ENCODE measurements at places on chromosomes 3 and 15.

- no peak for DNase-seq
These were observed 243.4 kb upstream of the GADL1 start for GRCh38 chr3:31137718-31138465.

GRCh38 chr15:70559265-70560239 is 203.8 kb downstream of the UACA start:
- no peak for DNase-seq

- DNase-seq, result no peak
These were observed 83.3 kb upstream of the SLITRK3 start for GRCh38 chr3:165279471-165279870.

GRCh38 chr3:41488501-41488900 is 289.2 kb downstream of the CTNNB1 start:
- no peak for DNase-seq

DNA sequence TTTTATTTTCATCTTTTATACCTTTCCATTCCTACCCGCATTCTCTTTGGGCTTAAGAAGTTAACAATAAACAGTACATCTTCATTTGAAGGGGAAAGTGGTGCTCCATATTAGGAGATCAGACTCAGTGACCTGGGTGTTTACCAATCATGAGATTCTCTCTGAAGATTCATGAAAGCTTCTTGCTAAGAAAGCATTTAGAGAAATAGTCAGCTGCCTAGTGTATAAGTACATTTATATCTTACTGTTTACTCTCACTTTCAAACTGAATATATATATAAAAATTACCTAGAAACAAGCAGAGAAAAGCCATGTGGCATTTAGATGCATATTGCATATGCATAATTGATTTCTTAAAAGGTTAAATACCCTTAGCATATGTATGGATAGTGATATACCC is 100.5 kb downstream of the KCNH8 start:
- no peak for DNase-seq

DNA sequence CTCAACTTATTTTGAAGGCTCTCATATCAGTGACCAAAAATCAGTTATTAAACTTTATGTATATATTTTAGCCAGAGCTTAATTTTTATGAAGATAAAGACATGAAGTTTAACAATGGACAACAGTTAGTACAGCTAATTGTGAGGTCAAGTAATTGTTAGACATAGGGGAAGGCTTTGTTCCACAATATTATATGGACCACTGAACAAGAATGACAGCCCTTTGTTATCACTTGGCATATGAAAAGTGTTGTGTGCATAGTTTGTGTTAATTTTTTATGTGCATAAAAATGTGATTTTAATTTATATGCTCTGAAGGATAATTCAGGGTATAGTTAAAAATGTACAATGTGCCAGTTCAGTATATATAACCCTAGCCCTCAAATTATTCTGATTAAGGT is 12.0 kb downstream of the DNAJC19 start:
- DNase-seq, result no peak

- DNase-seq, result no peak
These were observed 34.2 kb downstream of the TXNRD3 start for GRCh38 chr3:126620738-126621137.

DNA sequence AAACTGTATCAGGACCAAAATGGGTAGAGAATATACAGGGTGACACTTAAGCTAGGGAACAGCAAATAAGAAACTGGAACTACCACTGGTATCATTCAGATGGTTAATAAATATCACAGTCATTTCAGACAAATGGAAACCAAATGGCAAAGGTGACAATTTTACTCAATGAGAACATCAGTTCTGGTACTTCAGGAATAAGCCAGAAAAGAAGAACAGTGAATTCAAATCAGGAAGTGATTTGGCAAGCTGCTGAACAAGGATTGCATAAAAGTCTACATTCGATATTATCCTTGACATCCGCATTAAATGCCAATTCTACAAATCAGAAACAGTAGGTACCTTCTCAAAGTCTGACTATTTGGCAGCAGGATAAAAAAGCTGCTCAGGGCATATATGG is 23.5 kb upstream of the STIMATE start:
- no peak for DNase-seq

DNA sequence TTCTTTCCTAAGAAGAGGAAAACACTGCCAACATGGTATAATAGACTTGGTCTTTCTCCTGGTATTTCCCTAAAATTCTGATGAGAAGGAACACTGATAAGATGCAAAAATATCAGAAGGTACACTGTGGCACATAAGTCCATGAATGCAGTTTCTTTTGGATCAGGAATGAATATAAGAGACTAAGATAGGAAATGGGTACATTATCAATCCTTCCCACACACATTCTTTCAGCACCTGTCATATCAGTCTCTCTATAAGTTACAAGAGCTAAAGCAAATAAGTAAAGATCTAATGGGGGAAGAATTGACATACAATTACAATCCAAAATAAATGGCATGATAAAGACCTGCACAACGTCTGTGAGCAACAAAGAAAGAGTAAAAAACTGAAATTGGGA is 1101.0 kb downstream of the ROBO2 start:
- DNase-seq, result no peak

DNA sequence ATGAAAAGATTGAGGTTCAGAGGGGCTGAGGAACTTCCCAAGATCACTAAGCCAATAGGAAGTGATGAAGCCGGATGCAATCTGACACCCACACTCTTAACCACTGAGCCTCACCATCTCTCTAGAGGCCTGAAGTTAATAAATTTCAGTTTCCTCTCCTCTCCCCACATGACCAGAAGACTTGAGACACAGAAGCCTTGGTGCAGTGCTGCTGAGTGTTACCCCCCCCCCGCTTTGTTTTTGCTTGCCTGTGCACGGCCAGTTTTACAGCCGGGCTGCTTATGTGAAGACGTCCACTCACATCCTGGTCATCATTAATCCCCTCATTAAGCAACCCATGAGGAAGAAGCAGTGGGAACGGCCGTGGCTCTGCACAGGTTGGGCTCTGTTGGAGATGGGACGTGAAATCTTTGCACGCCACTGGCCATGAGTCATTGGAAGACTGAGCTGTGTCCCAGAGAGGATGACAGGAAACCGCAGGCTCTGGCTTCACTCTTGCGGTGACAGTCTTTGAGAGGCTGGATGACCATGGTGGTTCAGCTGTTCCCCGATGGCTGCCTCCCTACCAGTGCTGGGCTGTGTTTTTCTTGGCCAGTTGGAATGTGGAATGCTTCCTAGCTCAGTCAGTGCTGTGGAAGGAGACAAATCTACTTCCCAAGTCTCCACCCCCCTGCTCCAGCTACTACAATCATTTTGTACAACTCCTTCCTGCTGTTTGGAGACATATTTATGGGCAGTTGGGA is 232.6 kb upstream of the LRTM1 start:
- DNase-seq, result no peak

GRCh38 chr15:43249699-43250203 is 17.0 kb downstream of the TGM5 start:
- no peak for DNase-seq

GRCh38 chr15:43187544-43188155 is 2.4 kb downstream of the CCNDBP1 start:
- no peak for DNase-seq

- no peak for DNase-seq
These were observed 32.7 kb downstream of the RARB start for GRCh38 chr3:25460751-25461150.

DNA sequence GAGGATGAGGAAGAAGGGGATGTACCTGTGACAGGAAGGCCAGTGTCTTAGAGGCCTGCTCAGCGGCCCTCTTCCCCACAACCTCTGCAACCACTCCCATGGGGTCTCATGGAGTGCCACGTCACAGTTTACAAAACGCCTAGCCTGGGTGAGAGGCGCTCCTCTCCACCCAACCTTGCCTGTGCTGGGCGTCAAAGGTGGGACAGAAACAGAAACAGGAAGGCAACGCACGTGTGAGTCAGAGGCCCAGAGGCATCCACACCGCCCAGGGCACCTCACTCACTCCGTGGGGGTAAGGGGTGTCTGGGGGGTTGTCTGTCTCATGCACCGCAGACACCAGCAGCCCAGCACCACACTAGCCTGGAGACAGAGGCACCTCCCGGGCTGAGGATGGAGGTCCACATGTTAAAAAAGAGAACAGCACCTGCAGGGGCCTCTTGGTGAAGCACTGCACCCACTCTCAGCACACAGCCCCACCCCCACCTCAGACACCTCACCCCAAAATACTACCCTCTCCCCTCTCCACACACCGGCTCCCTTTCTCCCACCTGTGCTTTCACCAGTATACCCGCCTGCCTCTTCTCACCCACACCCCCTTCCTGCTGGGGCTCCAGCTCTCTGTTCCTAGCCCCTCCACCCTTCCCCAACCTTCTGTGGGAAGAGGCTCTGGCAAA is 4.7 kb upstream of the CALML4 start:
- DNase-seq, result no peak

GRCh38 chr15:72998226-72998625 is 54.0 kb upstream of the NEO1 start:
- DNase-seq, result no peak

DNA sequence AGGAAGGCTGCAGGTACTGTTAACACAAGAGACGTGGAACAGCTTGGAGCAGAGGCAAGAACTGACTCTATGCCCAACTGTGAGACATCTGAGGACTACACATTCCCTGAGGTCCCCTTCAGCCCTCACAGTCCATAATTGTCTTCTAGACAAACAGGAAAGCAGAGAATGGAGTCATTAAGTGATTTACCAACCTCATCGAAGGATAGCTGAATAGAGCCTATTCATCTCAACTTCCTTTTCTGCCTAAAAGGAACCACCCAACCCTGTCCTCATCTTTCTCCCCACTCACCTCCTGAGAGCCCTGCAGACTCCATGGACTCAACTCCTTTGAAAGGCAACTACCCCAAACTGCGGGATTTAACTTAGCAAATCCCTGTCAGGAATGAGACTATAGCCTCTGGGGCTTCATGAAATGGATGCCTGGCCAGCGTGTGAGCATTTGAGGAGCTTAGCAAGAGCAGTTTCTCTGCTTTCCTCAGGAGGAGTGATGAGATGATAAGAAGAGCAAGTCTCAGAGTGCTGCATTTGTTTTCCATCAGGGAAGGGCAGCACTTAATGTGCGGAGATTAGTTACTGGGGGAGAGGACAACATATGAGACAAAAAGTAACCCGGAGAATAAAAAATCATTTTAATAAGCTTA is 61.5 kb upstream of the FILIP1L start:
- DNase-seq, result no peak

DNA sequence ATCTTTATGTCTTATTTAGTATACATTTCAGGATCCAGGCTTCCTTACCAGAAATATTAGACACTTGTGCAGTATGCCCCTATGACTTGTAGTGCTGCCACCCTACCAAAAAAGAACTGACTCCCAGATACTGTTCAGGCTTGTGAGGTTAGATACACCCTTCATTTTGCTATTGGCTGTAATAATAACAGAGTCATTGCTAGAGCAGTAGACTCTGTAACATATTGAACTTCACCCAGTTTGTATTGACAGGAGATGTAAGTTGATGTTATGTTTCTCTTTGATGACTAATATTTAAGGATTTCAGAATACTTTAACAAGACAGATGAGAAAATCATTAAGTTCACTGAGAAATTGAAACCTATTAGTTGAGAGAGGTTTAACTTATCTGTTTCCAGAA is 32.9 kb downstream of the RNF111 start:
- DNase-seq, result no peak

GRCh38 chr15:101242160-101242998 is 9.5 kb downstream of the CHSY1 start:
- DNase-seq, result no peak

DNA sequence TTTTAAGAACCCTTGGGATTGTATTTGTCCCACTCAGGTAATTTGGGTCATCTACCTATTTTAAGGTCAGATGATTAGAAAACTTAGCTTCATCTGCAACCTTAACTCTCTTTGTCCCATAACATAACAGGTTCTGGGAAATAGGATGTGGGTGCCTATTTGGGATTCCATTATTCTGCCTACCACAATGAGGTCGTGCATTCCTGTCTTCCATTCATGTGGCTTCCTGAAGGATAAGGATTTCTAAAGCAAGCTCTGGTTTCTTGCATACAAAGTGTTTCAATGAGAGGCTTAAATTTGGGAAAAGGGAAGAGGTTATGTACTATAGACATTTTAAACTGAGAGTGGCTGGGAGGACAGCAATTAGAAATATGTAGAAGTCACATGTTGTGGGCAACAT is 190.3 kb downstream of the MCTP2 start:
- no peak for DNase-seq

DNA sequence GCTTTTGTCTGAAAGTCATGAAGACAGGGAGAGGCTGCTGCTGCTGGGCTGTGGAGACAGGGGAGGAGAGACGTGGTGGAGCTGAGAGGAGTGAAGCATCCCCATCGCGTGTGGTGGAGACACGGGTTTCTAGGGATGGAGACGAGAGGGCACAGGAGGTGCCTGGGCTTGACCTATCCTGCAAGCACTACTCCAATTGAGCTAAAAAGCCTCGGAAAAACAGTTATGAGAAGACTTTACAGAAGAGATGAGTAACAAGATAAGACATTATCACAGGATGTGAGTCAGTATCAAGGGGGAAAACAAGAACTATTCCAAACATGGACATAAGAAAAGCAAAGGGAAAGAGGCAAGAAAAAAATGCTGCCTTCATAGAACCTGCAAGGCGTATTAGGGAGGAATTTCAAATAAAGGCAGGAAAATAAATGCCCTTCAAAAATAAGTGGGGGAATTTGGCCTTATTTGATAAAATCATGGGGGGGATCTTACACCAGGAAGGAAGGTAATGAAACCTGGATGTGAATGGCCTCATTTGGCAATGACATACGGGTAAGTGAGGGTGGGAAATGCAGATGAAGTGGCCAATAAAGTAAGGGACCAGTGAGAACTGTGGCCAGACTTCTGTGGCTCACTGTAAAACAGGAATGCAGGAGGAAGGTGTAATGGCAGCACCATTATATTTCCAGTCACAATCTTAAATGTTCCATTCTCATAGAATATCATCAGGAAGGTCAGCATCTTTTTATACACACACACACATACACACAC is 97.9 kb downstream of the PLD1 start:
- no peak for DNase-seq

- DNase-seq, result no peak
These were observed 907.4 kb downstream of the NTRK3 start for GRCh38 chr15:87349181-87349580.

- peak; percentile 54 for DNase-seq
These were observed 108.8 kb downstream of the KLF13 start for GRCh38 chr15:31435261-31435911.

DNA sequence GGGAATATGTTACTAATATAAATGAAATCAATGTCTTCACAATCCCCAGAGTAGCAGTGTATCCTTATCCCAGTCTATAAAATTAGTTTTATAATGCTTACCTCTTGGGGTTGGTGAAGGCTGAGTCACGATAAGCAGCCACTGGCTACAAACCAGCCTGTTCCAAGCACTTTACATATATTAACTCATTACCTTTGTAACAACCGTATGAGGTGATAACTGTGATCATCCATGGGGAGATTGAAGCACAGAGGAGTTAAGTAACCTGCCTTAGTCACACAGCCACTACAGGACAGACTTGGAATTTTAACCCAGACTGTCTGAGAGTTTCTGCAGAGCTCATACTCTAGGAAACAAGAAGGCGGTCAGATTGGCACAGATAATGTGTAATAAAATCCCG is 43.3 kb upstream of the MITF start:
- no peak for DNase-seq
